ENCODE measurements at places on chromosomes 7 and 10.

- peaks cover 12% of the 10 kb centered on the region for H3K4me1 ChIP-seq
- DNase-seq = peak; percentile 21
- no peaks in the 10 kb centered on the region for H3K27me3 ChIP-seq
- no peak overlapping the region for H3K27ac ChIP-seq
- no peaks in the 10 kb centered on the region for H3K36me3 ChIP-seq
These were observed 43.2 kb downstream of the PROSER2 start for GRCh38 chr10:11866199-11866925.

DNA sequence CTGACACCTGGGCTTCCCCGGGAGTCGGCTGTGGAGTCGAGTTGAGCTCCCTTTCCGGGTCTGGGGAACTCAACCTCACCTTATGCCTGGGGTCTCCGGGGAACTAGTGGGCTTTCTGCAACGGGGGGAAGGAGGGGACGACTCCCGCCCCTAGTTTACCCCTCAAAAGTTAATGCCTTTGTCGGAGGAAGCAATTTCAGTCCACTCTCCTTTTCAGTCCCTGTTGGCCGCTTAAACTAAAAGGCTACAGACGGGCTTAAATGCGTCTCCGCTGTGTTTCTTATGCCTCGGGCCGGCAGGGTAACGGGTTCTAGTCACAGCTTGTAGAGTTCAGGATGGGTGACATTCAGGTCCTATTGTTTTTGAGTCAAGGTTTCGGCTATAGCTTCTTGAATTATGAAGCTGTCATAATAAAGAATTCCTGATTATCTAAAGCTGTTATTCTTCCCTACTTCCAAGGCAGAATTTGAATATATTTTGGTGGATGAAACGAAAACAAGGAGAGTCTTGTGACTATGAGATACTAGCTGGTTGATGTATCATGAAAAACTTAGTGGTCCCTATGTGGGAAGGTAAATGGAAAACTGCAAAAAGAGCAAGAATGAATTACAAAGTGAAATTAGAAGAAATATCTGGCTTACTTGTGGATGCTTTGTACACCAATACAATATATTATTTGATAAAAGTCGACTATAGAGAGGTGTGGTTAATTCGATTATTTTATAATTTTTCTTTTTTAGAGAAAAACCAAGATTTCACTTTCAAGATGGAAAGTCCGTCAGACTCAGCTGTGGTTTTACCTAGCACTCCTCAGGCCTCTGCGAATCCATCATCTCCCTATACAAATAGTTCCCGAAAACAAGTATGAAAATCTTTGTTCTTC lies 495 bp downstream of the SFR1 start:
- H3K27ac ChIP-seq = peak overlapping the region; percentile 96
- DNase-seq = no peak
- no peaks in the 10 kb centered on the region for H3K27me3 ChIP-seq
- H3K4me3 ChIP-seq = peak overlapping the region; percentile 82
- peaks cover 13% of the 10 kb centered on the region for H3K4me1 ChIP-seq

DNA sequence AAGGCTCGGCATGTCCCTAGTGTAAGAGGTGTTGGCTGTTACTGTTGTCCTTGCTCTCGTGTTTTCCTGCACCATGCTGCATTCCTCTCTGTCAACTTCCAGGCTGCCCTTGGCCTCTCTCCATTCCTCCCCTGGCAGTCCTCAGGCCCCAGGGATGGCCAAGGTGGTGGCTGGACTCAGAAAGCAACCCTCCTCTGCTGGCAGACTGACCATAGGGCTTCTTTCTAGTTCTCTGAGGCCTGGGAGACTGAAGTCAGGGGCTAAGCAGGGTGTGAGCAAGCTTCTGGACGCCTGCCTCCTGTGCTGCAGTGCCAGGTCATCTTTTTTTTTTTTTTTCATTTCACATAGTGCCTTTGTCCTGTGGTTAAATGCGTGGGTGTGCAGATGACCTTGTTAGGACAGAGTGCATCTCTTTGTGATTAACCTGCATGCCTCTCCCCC lies 72.0 kb downstream of the GOLGA7B start:
- no peaks in the 10 kb centered on the region for H3K36me3 ChIP-seq
- DNase-seq = no peak

DNA sequence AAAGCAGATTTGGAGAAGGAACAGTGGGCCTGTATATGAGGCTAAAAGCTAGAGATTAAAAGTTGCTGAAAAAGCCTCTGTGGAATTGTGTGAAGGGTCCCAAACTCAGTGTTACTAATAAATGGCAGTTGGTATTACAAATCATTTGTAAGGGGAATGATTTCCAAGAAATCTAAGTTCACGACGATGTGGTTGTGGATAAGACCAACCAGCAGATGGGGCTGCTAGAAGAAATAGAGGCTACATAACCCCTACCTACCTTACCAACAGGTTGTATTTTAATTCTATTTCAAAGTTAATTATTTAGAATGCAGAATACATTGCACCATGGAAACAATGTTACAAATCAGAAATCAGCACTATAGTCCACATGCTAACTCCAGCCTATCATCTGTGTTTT lies 377.1 kb downstream of the HPSE2 start:
- H3K4me3 ChIP-seq = no peak overlapping the region
- no peaks in the 10 kb centered on the region for H3K27me3 ChIP-seq
- no peaks in the 10 kb centered on the region for H3K36me3 ChIP-seq
- no peaks in the 10 kb centered on the region for H3K4me1 ChIP-seq

DNA sequence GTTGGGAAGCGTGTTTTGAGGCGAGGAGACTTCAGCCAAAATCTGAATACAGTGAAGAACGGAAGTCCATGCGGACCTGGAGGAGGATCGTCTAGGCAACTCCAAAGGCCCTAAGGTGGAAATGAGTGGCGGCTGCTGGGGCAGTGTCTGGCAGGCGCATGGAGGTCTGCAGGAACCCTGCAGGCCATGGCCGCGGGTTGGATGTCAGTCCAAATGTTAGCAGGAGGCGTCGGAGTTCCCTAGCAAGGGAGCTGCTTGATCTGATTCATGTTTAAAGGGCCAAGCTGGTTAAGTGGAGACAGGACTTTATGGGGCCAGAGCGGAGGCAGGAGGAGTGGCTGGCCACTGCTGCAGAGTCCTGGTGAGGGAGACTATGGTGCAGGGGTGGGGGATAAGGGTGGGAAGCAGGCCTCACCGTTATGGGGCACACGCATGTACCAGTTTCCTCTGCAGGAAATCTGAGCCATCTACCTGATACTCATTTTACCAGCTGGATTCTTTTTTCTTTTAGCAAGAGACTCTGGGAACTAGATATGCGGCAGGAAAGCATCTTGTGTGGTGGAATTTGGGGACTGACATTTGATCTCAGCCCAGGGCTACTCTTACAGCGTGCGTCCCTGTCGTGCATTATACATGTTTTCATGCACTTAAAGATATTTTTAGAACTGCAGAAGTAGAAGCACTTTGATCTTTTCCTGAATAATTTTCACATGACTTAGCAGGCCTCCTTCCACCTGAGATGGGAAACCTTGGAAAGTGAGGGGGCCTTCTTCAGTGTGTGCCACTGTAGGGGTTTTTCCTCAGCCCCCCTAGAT lies 6.6 kb upstream of the REPIN1 start:
- peak; percentile 58 for DNase-seq
- H3K4me3 ChIP-seq = no peak overlapping the region
- no peaks in the 10 kb centered on the region for H3K36me3 ChIP-seq
- H3K4me1 ChIP-seq = peaks cover 11% of the 10 kb centered on the region

DNA sequence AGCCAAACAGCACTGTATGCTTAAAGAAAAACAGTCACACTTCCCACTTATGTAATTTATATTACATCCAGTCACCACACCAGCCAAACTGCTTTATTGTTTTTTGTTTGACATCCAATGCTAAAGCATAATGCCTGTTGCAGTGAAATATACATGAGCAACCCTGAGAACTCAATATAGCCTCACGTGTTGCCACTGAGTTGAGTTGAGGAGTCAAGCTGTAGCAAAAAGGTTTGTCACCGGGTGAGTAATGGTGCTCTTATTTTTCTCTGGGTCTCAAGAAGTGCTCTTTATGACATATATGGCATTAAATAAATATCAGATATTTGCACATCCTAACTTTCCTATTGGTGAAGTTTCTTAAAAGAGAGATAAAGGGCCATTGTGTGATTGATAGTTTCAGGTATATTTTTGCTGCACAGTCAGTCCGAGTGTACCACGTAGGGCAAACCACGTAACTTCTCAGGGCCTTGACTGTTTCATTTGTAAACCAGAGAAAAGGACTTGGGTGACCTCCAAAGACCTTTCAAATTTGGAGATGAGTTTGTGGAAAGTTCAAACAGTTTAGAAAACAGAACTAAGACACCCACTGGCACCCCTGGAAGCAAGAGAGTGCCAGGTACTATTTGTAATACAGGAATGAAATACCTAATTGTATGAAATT lies 168.5 kb downstream of the CFTR start:
- H3K4me1 ChIP-seq = no peaks in the 10 kb centered on the region
- no peaks in the 10 kb centered on the region for H3K36me3 ChIP-seq
- no peak overlapping the region for H3K4me3 ChIP-seq
- H3K27ac ChIP-seq = no peak overlapping the region
- DNase-seq = no peak
- H3K27me3 ChIP-seq = no peaks in the 10 kb centered on the region
